ENCODE measurements at places on chromosomes 5 and 9. TPM values are rescaled to one million over a fixed set of nuclear protein-coding genes. Genes with fewer than 3 reads are reported as not detected.

The PGGT1B gene
- total RNA-seq: 45.8 TPM

The SURF4 gene
- 134 TPM for total RNA-seq

The GPR21 gene
- 1.1 TPM for total RNA-seq

The TAF7 gene
- 40.9 TPM for total RNA-seq

The NR5A1 gene
- 0.64 TPM for total RNA-seq

The DMRT3 gene
- not detected for total RNA-seq

The PRDM9 gene
- total RNA-seq: not detected

The GFRA3 gene
- not detected for total RNA-seq

All from HCT116 (cell line).